NB4 (cell line): ENCODE measurements at places on chromosomes 7 and 10.

DNA sequence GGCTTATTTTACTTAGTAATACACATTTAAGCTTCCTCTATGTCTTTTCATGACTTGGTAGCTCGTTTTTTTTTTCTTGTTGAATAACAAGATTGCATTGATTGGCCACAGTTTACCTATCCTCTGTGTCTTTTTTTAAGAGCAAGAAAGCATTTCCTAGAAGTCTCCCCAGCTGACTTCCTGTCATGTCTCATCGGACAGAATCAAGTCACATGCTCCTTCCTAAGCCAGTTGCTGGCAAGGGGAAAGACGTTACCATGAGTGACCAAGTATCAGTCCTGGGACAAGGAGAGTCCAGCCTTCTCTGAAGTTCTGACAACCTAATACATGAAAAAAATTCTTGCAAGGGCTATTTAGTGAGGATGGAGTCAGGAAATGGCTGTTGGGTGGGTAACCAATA is 24.9 kb upstream of the SFRP5 start:
- DNase-seq = no peak

- DNase-seq = peak; percentile 72
Observed at GRCh38 chr7:16801111-16801542, 3.7 kb downstream of the AGR2 start.

- DNase-seq = no peak
Observed at GRCh38 chr7:15113752-15114151, 211.2 kb upstream of the DGKB start.

DNA sequence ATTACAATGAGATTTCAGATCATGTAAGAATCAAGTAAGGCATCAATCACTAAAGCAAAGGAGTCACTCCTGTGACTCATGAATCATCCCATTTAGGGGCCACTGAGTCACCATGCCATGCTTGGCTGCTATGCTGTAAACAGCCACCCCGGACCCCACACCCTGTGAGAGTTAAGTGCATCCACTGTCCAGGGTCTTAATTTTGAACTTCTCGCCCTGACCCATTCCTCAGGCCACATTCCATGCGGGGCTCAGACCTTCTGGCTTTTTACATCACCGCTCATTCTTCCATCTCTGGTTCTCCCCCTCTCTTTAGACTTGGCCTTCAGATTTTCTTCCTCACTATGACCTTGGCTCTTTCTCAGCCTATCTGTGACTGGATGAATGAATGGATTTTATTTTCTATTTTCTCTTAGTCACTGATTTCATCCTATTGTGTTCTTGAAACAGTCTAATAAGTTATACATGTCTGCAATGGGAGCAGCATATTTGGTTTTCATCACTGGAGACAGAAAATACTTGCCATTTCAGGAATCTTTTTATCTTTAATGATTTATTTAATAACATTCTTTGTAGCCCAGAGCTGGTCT is 239.6 kb downstream of the SKIDA1 start:
- no peak for DNase-seq

GRCh38 chr7:113856010-113856409 is 62.8 kb downstream of the PPP1R3A start:
- DNase-seq = no peak

GRCh38 chr10:3869036-3869435 is 84.0 kb upstream of the KLF6 start:
- DNase-seq = no peak

DNA sequence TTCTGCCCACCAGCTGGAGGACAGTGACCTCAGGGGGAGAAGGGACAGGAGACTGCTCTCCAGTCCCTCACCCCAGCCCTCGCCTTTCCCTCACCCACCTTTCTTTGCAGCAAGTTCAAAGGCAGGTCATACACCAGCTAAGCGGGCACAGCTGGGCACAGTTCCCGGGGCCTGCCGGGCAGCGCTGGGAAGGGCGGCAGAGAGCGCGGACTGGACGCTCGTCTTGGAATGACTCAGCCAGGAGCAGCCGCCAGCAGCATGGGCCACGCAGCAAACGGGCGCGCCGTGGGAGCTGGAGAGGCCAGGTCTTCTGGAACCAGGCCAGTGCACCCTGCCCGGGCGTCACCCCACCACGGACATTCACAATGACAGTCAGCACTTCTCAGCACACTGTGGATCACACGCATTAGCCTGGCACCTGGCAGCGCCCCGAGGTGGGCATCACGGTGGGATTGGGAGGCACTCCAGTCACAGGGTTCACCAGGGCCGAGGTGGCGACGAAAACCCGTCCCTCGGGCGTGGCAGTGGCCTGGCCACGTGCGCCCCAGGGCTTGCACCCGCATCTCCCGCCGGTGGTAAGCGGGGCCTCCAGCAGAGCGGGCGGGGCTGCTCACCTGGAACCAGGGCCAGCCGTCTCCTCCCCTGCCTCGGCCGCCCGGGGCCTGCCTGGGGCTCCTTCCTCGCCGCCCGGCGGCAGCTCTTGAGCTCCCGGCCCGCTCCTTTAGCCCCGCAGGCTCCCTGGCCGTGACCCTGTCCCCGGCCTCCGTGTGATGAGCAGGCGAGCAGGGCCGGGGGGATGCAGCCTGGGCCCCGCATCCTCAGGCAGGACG is 29.0 kb upstream of the WDFY4 start:
- DNase-seq = peak; percentile 28

DNA sequence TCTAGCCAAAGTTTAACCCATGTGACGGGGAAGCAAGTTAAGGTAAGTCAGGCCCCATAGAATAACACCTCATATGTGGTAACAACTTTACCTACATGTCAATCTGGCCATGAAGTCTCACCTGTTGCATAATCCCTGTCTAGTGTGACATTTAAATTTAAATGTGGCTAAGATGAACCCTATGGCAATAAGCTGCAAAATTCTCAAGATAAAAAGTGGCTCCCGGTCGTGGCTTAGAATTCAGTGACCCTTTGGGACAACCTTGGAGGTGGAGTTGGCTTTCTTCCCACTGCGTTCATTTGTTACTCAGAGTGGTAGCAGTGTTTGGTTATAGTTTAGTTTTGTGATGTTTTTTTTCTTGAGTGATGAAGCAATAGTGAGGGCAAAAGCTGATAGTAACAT is 90.6 kb downstream of the ARID5B start:
- no peak for DNase-seq

DNA sequence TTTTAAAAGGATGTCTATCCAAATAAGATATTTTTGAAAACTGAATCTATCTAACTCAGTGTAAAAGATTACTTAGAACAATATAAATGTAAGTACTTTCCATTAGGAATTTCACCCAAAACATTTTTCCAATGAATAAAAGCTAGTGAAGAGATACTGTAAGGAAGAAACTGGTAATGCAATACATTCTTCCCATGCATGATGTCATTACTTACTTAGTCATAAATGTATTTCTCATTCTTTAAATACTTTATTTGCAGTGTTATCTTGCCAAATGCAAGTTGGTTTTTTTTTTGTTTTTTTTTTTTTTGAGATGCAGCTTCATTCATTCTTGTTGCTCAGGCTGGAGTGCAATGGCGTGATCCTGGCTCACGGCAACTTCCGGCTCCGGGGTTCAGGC is 265.6 kb downstream of the PHF14 start:
- no peak for DNase-seq

- DNase-seq = peak; percentile 33
Observed at GRCh38 chr10:103982639-103983038, 15.7 kb downstream of the SLK start.

- DNase-seq = peak; percentile 90
Observed at GRCh38 chr7:24911213-24911603, 68.8 kb downstream of the OSBPL3 start.

DNA sequence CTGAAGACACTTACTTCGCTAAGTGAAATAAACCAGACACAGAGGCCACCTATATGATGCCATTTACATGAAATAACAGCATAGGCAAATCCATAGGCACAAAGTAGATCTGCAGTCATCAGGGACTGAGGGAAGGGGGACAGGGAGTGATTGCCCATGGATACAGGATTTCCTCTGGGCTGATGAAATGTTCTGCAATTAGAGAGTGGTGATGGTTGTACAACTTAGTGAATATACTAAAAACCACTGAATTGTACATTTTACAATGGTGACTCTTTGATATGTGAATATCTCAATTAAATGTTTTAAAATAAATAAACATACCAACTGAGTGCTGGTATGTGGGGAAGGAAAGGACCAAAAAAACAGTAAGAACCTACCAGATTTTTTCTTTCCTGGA is 20.4 kb downstream of the PPA1 start:
- DNase-seq = no peak

DNA sequence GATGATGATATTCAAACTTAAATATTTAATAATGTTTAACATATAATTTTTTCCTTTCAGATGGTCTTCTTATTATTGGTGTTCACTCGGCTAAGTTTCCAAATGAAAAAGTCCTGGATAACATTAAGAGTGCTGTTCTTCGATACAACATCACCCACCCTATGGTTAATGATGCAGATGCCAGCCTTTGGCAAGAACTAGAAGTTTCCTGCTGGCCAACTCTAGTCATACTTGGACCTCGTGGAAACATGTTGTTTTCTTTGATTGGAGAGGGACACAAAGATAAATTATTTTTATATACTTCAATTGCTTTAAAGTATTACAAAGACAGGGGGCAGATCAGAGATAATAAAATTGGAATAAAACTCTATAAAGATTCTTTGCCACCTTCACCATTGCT is 22.0 kb downstream of the NHLRC2 start:
- no peak for DNase-seq

GRCh38 chr7:115096262-115096661 is 174.4 kb downstream of the MDFIC start:
- no peak for DNase-seq

DNA sequence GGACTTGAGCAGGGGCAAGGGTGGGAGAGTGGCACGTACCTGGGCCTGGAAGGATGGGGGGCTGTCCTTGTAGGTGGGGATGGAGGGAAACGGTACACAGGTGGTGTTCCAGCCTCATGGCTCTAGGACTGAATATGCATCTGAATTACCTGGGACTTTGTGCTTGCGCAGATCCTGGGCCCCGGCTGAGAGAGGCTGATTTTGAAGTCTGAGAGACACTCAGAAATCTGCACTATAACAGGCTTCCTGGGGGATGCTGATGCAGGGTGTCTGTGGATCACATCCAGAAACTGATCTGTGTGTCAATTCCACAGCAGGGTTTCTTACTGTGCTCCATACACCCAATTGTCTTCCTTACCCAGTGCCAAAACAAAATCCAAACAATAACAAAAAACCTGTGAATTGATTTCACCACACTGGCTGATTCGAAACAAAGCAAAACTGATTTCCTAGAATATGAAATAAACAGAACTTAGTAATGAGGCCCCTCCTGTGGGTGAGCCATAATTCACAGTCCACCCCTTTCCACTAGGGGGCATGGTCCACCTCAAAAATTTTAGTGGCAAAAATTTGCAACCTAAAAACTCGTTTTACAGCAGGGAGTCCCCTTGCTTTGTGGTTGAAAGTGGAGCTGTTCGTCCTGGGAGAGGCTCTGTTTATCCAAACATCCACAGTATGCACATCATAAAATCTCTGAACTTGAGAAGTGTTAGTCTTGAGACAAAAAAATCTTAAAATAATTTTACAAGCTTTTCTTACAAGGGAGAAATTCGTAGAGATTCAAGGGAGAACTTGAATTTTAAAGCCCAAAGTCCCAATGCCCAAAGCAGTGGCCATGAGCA is 32.0 kb upstream of the PLEKHA1 start:
- peak; percentile 45 for DNase-seq

- DNase-seq = peak; percentile 73
Observed at GRCh38 chr10:52883996-52884871, 111.7 kb upstream of the MBL2 start.

DNA sequence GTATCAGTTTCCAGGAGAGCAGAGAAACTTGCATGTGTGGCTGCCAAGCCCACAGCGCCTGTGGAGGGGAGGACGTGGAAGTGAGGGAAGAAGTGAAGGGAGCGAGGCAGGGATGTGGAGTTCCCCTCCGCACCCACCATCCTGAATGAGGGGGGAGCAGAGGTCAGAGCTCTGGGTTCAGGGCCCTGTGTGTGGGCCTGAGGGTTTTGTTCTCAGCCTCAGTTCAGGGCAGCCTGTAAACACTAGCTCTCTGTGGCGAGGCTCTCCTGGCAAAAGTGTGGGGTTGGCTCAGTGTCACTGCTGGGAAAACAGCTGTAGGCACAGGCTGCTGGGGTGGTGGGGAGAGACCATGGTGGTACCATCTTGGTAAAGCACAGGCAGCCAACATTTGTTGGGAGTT is 108.4 kb downstream of the C10orf105 start:
- DNase-seq = no peak

DNA sequence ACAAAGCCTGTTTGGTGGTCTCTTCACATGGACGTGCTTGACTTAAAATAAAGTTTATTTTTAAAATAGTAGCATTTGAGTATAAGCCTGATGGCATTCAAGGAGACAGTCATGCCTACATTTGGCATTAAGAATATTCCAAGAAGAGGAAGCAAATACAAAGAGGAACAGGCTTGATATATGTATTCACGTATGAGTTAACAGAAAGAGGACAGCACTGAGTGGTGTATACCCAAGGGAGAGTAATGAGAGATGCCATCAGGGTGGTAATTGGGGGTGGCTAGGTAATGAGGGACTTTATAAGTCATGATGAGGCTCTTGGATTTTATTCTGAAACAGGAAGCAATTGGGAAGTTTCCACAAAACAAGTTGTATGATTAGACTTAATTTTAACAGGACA is 363.3 kb downstream of the SEMA3D start:
- DNase-seq = peak; percentile 33

GRCh38 chr10:101319241-101319915 is 34.6 kb upstream of the BTRC start:
- DNase-seq = no peak

DNA sequence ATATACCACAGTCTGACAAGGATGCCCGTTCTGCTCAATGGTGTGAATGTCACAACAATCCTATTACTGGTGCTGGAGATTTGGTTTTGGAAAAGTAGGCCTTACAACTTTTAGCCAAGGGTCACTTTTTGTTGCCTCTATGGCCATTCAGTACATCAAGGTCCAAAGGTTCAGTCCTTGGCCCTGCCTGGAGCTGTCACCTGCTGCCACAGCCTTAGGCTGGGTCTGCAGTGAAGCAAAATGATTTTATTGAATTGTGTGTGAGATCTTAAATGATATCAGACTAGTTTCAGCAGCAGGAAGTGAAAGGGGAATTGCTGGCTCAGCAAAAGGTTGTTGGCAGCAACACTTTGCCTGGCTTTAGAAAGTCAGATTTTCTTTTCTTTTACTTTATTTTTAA is 427.6 kb downstream of the THSD7A start:
- DNase-seq = no peak

- no peak for DNase-seq
Observed at GRCh38 chr7:5614600-5614999, 166.9 kb downstream of the RNF216 start.

- no peak for DNase-seq
Observed at GRCh38 chr7:159125104-159125954, 19.3 kb downstream of the VIPR2 start.

DNA sequence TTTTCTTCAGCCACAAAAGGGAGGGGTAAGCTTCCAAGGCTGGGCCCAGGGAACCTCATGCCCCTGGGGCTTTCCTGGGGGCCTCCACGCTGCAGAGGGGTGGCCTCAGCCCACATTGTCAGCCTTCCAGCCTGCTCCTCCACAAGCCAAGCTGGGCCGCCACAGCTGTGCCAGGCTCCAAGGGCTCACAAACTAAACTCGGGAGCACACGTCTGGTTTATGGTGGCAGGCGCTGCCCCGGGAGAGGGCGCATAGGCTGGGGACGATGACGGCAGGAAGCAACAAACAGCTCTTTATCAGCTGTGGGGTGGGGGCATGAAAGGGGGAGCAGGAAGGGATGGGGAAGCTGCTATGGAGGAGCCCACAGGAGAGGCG is 6.3 kb upstream of the CDH23 start:
- no peak for DNase-seq
